Stimulated activated effector memory CD8-positive, alpha-beta T cell treated with anti-CD3 and anti-CD28 coated beads, Interleukin-12 subunit alpha, Interleukin-12 subunit beta, amount 100 ng/mL, for 72 hours (primary cell): ENCODE measurements at places on chromosomes 7 and 10.

DNA sequence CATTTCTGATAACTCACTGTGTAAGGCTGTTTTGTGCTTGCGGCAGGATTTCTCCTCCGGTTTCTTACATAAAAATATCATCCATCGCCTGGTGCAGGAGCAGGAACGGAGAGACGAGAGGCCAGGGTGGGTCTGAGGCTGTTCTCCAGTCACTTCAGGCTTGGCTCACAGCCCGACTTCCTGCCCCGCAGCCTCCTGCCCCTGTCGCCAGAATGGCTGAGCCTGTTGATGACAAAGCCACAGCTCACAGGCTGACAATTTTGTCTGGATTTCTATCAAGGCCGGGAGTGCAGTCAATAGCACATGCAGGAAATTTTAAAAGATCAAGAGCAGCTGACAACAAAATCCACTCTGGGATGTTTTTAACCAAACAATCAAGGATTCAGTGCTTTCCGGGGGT lies 229.7 kb upstream of the ZNF32 start:
- DNase-seq: no peak

DNA sequence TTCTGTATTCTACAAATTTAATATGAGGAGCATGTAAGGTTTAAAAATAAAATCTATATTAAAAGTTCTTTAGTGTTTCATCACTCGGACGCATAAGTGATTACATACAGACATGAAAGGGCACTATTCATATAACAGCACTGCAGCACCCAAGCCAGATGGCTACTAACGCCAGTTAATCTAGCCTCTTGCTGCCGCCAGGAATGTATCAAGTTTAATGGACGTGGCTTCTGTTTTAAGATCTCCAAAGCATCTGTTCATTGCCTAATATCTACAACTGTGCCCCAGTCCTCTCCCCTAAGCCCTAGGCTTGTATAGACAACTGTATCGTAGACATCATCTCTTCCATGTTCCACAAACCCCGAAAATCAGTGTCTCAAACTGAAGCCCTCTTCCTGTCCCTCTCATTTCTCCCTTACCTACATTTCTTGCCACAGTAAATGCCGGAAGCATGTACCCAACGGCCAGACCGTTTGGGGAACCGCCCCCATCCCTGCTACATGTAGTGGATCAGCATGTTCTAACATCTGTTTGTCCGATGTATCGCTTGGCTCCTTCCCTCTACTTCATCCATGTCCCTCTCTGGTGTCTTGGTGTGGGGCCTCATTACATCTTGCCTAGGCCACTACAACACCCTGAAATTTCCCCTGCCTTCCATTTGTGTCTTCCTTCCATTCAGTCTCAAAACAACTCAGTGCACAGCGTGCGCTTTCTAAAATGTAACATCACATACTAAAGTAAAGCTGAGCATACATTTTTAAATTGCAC lies 147.5 kb upstream of the RSU1 start:
- DNase-seq: no peak

DNA sequence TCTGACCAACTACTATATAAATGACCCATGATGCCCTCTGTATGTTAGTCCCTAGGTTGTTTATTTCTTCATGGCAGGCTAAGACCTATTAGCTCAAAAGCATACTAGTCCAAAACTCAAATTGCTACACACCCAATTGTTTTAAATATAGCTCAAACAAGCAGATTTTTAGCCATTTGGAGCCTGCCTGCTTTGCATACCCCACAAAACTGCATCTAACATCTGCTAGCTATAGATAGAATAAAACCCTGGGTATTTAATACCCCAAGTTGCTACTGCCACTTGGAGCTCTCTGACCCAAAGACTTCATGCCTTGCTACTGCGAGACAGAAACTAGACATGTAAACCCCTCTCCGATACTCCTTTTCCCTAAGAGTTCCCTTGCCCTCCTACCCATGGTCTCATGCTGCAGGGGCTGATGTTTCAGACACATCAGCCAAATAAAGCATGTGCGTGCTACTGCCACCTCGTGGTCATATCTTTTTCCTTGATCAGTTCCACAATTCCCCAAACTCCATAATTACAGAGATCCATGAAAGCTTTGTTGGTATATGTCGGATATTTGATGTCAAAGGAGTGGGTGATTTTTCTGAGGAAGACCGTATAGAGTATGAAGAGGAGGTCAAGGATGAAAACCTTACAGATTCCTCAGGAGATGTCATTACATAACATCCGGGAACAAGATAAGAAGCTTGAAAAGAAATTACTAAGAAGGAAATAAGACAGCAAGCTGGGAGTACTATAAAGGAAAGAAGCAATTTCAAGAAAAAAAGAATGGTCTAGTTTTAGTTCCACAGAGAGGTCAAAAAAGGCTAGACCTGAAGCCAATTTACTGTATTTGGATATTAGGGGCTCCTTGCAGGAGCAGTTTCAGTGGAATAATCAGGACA lies 386.6 kb downstream of the SH2D4B start:
- DNase-seq: no peak

GRCh38 chr7:21938463-21938862 lies 7.2 kb downstream of the CDCA7L start:
- DNase-seq: no peak
